Non-pigmented ciliary epithelial cell (primary cell): ENCODE measurements at places on chromosomes 7 and 10.

GRCh38 chr10:122189185-122189584 is 81.9 kb upstream of the BTBD16 start:
- DNase-seq, result no peak

DNA sequence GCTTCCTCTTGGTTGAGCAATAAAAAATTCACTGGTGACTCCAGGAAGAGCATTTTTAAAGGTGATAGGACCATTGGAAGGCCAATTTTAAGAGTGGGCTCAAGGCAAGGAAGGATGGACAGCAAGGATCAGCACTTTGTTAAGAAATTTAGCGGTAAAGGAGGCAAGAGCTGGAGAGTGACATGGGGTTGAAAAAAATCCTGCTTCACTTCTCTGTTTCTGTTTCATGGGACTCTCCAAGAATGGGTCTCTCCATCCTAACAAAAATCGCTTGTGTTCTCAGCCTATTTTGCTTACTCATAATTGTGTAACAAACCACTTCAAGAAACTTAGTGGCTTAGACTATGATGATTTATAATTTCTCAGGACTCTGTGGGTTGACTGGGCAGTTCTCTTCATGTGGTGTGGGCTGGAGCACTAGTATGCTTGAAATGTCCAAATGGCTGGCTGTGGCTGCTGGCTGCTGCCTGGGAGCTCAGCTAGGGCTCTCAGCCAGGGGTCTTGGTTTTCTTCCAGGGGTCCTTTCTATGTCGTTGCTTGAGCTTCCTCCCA is 59.8 kb upstream of the ZNRF2 start:
- DNase-seq, result peak; percentile 49

DNA sequence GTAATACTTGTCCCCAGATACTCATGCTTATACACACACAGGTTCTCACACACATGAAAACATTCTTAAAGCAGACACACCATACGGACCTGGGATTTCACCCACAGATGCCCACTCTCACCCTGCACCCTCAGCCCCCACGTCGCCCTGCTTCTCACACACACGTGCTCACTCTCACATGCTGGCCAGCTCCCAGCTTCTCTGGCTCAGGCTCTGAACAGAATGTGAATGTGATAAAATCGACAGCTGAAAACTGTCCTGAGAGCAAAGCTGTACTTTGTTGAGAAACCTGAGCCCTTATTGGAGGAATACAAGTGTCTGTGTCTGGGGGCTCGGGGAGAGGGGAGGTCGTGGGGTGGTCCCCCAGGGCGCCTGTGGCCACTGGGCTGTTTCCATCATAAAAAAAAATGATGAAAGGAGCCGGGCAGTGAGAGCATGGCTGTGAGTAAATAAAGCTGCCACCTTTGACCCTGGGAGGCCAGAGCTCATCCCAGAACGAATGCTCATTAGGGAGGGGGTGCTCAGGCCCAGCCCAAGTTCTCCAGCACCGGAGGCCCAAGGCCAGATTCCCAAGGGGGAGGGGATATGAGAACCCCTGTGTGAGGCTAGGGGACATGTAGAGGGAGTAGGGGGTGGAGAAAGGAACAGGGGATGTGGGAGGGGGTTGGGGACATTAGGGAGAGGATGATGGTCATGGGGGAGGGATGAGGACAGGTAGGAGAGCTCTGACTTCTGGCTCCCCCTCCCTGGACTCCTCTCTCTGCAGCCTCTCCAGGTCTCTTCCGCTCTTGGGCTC is 18.1 kb upstream of the TLX1 start:
- no peak for DNase-seq

DNA sequence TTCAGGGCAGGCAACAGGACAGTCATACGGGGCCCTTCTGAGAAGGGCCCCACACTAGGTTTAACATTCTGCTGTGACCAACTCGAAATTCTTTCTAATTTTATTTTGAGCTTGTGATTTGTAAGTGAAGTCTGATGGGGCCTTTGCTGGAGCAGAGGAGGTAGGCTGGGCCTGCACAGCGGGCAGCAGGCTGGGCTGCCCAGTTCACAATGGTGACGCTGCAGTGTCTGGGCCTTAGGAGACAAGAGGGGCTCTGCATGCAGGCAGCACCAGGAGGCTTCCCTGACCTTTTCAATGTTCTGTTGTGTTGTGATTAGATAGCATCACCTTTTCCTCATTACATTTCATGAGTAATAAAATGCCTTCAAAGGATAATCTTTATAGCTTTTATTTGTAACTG is 175.1 kb downstream of the CXCL12 start:
- no peak for DNase-seq

- DNase-seq, result no peak
Measured at GRCh38 chr7:73980206-73980605, 47.8 kb upstream of the ELN start.

- DNase-seq, result no peak
Measured at GRCh38 chr7:130880668-130881067, 146.7 kb upstream of the KLF14 start.

GRCh38 chr10:12490963-12491362 is 141.6 kb downstream of the CAMK1D start:
- no peak for DNase-seq

GRCh38 chr10:70699063-70699658 is 26.9 kb downstream of the ADAMTS14 start:
- DNase-seq, result no peak

DNA sequence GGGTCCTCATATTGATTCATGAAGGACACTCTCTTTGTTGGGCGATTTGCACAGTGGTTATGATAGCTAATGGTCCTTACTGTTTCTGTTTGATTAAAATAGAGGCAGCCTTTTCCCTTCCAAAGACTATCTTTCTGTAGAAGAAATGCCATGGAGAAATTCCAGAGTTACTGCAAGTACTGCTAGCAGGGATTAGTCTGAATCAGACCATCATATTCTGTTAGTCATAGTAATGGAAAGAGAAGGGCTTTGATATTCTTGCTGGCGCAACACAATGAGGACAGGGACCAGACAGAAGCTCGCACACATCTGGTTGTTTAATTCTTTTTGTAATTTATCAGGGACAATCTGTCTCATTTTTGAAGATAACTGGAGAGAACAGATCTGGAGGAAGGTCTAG is 304.5 kb upstream of the FZD8 start:
- DNase-seq, result no peak

DNA sequence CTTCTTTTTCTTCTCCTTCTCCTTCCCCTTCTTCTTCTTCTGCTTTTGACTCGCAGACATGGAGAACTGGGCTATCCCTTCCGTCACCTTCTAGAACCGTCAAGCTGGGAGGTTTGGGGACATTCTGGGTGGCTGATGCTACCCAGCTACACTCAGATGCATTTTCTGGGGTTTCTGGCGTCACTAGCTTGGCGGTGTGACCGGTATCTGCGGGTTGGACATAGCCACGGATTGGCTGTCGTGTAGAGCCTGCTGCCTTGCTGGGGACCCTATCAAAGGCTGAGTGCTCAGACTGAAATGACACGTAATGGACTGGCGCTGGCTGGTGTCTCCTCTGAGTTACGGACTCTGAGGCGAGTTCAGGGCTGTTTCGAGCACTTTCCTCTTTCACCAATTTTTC is 101.7 kb downstream of the SVIL start:
- DNase-seq, result no peak
